ENCODE measurements at places on chromosomes 11 and 22.

DNA sequence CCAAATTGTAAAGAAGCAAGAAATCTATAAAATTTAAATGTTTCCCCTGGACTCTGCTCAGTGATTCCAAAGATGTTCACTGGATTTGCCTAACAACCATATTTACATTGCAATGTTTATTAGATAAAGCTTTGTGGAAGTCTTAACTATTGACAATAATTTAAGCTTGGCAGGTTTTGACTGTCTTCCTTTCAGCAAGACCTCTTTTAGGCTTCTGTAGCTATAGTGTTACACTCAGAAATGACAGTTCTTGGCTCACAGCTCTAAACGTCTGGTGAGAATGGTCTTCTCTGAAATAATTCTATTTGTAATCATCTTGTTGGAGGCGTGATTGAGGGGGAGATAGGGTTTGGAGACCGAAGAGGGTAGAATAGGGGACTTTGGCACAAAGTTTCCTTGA, 44.8 kb upstream of the CRTAM start:
- DNase-seq: no peak

DNA sequence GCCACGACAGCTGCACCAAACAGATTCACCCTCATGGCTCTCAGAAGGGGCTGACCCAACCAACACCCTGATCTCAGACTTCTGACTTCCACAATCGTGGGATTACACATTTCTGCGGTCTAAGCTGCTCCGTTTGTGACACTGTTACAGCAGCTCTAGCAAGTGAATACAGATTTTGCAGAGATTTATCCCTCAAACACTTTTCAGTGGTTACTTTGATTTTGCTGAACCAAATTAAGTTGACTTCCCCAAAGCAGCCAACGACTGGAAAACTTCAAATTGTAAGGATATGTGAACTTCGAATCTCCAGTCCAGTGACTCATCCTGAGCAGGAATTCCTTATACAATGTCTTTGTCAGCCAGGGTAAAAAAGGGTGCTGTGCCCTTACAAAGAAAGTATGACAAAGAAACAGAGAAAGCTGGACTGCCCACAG, 14.8 kb upstream of the INCENP start:
- peak; percentile 57 for DNase-seq

DNA sequence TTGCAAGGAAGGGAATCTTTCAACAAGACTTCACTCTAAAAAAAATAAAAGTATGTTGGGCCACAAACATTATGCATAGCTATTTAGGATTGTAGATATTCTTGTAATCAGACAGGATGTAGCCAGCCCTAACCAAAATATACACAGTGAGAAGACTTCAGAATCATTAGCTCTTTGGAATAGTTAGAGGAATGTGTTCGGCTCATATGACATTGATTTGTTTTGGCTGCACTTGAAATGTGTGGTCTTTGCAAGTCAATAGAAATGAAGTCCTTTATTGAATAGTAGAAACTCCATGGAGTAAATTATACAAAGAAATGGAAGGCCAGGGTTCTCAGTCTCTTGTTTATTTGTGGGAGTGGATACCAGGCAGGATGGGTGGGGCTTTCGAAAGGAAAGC, 692.1 kb downstream of the NTM start:
- DNase-seq: no peak

DNA sequence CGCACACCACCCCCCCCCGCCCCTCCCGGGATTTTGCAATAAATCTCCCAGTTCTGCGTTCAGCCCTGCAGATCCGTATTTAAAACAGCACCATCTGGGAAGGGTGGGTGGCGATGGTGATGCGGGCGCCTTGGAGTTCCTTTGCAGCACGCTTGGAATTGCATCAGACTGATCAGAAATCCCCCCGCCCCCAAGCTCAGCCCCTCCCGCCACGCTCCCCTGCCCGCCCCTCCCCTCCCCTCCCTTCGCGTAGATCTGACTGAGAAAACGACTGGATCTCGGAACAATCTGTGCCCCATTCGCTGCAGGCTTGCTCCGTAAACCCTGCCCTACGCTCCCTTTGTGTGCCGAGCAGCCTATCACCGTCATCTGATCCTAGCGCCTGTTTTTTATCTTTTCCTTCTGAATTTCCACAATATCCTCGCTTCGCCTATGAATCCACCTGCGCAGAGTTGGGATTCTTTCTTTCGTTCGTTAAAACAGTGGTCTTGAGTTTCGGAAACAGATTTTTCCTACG, 18.1 kb upstream of the BDNF start:
- no peak for DNase-seq

GRCh38 chr11:9687711-9688477, 24.0 kb downstream of the SWAP70 start:
- DNase-seq: peak; percentile 67

DNA sequence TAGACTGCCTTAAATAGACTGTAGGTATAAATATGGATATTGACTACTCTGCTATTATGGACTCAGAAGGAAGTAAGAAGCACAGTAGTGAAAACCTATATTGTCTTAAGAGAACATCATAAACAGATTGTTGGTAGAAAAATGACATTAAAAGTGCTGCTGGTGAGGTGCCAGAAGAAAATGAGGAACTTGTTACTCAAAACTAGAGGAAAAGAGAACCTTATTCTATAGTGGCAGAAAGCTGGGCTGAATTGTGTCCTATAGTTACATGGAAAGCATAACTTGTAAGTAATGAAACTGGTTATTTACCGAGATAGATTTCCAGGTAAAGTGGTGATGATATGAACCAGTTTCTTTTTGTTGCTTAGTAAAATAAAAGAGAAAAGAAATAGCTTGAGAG, 109.7 kb upstream of the CTSC start:
- no peak for DNase-seq

- DNase-seq: no peak
These were observed 968.0 kb downstream of the OPCML start for GRCh38 chr11:132564091-132564885.

- DNase-seq: no peak
These were observed 40.0 kb upstream of the SEPTIN5 start for GRCh38 chr22:19674129-19674928.

- no peak for DNase-seq
These were observed 37.1 kb upstream of the ANO1 start for GRCh38 chr11:70040869-70041501.

GRCh38 chr11:59810911-59811259, 307 bp upstream of the MRPL16 start:
- no peak for DNase-seq

DNA sequence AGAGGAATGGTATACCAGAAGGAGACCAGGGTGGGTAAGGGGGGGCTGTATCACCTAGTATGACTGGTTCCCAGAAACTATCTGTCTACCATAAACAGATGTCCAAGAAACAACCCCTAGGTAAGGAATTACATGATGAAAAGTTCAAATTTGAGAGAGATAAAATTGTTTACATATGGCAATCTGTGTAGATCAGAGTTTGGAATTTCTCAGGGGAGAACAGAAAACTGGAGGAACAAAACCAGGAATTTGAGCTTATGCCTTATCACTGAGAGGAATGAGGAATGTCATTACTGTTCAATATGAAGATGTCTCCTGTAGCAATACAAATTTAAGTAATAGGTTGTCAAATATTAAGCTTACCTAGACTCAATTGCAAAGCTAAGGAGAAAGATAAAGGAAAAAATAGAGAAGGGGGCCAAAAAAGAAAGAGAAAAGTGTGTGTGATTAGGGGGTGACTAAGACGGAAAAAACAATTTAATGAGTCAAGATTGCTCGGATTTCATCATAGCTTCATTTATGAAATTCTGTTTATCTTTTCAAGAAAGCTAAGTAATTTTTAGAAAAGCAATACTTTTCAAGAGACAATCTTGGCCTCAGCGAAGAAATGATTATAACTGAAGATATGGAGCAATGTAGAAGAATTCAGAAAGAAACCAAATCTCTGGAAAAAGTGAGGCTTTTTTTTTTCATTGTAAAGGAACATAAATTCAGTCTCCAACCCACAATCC, 117.8 kb downstream of the APOL5 start:
- DNase-seq: no peak

GRCh38 chr11:79686703-79687419, 246.0 kb upstream of the TENM4 start:
- no peak for DNase-seq

- DNase-seq: no peak
These were observed 49.1 kb downstream of the MICAL2 start for GRCh38 chr11:12159351-12160099.

- no peak for DNase-seq
These were observed 21.1 kb downstream of the MIF start for GRCh38 chr22:23915290-23915689.

DNA sequence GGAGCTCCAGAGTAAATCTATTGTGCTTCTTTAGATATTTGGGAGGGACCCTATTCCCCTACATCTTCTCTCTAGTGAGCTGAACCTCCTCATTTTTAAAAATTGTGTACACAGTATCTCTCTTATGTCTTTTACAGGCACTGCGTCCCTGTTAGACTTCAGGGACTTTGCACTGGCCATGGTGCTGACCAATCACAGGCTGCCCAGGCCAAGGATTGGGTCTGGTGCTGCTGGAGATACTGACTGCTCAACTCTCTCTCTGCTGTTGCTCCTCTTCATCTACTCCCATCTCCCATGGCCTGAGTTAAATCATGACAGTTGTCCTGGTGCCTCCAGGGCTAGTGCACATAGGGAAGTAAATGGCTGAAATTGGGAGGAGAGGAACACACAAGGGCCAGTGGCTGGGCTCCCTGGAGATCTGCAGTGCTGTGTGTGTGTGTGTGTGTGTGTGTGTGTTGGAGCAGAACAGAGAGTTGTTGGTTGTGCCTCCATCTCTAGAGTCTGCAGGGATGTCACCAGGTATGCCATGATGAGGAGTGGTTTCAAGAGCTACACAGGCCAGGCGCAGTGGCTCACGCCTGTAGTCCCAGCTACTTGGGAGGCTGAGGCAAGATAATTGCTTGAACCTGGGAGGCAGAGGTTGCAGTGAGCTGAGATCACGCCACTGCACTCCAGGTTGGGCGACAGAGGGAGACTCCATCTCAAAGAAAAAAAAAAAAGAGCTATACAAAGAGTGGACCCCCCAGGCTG, 155.3 kb downstream of the ST3GAL4 start:
- no peak for DNase-seq

GRCh38 chr22:46619240-46619829, 851 bp upstream of the GRAMD4 start:
- DNase-seq: no peak

DNA sequence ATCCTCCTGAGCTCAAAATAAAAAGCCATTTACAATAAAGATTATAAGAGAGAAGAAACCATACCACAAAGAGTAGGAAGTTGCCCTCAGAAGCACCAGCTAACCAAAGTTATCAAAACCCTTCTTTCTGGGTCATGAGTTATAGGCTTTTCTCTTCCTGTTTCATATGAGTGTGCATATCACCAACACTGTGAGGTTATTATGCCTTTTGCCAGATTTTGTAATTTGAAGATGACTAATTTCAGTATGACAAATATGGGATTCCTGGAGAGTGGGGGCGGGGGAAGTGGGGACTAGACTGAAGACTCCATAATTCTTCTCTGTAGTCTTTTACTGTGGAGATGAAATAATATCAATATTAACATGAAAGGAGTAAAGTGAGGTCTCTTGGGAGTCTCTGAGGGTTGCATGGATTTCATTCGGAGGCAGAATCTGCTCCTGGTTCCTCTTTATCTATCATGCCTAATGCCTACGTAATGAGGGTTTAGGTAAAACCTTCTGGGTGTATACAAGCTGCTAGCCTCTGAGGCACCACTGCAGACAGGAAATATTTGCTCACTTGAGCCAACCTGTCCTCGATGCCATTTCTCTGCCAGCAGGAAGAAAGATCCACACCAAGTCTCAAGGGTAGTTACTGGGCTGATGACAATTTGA, 2.1 kb downstream of the LPXN start:
- DNase-seq: peak; percentile 93

GRCh38 chr11:104594228-104594958, 303.9 kb downstream of the CASP12 start:
- DNase-seq: no peak

DNA sequence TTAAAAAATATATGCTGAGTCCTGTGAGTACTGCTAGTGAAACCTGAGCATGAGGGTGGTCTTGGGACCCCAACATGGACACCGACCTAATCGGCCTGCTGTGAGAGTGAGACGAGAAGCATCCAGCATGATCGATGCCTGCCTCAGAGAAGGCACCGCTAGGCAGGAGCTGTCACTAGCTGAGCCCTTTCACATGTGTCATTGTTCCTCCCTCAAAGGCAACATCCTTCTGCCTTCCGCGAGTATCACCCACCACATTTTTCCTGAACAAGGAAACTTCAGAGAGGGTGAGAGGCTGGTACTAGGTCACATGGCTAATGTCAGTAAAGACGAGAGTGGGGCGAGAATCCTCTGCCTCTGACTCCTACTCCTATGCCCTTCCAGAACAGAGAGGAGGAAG, 35.6 kb downstream of the AP1B1 start:
- no peak for DNase-seq

- DNase-seq: no peak
These were observed 686.9 kb downstream of the FAM181B start for GRCh38 chr11:82046778-82047177.

DNA sequence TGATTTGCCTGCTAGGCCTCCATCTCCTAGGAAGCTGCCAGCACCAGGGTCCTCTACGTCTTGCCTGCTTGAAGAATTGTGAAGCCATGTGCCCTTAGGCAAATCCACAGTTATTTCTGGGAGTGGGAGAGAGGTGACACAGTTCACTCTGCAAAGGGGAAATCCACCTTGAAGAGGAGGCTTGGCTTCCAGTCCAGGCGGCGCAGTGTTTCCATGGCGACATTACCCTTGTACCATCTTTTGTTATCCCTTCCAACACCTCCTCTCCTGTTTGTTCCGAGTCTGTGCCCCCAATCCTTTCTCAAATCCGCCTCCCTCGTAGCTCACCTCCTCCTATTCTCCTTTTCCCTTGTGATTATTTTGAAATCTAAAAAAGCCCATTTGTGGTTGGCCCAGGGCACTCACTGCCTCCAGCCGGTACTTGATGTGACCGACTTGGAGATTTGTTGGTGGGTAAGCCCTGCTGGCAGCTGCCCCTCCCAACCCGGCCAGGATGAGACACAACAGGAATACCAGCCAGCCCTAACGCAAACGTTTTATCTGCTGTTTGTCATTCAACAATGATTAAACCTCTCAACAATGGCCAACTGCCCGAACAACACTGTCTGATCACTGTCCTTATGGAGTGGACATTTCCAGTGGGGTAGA, 18.4 kb downstream of the SYT13 start:
- DNase-seq: no peak

GRCh38 chr11:31968461-31969358, 122.2 kb upstream of the RCN1 start:
- no peak for DNase-seq

DNA sequence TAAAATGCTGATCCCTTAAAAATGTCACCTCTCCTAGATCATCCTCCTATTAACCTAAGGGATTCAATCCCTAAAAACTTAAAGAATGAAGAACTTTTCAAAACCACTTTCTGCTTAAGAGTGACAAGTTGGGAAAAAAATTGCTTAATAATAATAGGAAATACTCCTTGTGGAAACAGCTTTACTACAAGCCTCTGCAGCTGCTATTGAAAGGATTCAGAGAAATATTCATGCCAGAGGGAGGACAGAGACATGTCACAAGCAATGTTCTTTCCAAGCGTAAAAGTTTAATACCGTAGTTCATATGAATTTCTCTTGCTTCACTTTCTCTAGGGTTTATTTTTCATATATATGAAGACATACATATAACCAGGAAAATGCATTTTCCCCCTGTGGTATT, 98.2 kb downstream of the ARHGAP20 start:
- no peak for DNase-seq

GRCh38 chr11:100208207-100208606, 478.9 kb upstream of the ARHGAP42 start:
- no peak for DNase-seq

- DNase-seq: no peak
These were observed 2.8 kb upstream of the BSX start for GRCh38 chr11:122984186-122985011.

All from kidney capillary endothelial cell (primary cell).